ENCODE measurements at places on chromosomes 2 and 18.

DNA sequence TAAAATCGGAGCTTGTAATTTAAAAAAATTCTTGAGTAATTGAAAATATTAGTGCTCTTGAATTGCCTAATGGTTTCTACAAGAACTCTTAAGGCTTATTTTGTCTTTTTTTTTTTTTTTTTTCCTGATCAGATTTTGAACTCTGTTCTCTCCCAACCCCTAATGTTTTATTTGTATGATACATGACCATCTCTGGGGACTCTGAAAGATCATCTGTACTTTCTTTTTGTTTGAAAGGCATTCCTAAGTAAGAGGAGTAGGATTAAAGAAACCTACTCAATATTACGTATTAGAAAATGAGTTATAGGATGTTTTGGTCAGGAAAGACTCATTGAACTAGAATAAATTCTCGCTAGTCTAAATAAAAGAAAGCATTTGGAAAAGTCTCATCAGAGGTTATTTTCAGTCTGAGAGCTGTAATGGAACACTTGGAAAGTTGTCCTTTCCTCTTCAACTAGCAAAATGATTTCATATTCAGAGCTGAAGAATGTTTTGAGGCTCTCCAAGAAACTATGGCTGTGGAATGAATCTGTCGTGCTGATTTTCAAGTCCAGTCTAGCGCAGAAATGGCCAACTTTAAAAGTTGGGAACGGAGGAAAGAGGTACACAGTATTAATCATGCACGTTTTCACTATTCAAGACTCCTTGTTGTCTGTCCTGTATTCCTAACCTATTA lies 182.7 kb downstream of the PRPF40A start:
- no peak for DNase-seq

DNA sequence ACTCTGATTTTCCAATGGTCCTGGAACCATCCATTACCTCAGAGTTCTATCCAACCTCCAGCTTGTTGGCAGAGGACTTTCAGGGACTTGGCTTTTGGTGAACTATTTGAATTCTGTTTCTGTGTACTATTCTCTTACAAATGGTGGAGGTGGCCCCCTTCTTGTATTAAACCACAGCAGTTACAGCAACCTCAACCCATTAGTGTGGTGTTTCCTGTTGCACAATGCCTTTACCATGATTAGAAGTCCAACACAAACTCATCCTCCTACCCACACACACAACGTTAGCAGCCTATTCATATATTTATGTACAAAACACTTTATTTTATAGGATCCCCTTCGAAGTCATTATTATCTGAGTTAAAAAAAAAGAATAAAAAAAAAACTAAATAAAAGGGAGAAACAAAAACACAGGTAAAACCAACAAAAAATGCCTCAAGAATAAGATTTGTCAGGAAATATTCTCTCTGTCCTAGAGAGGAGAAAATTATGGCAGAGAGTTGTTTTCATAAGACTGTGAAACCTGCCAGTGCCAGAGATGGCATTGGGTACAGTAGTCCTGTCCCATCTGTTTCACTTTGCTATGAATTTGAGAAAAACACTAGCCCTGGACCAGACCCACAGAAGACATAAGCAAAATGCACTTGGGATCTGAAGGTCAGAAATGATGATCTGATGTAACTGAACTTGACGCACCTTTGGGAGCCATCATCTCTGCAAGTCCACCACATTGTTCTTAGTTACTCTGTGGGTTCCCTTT lies 1896.0 kb upstream of the PIK3C3 start:
- DNase-seq = no peak

DNA sequence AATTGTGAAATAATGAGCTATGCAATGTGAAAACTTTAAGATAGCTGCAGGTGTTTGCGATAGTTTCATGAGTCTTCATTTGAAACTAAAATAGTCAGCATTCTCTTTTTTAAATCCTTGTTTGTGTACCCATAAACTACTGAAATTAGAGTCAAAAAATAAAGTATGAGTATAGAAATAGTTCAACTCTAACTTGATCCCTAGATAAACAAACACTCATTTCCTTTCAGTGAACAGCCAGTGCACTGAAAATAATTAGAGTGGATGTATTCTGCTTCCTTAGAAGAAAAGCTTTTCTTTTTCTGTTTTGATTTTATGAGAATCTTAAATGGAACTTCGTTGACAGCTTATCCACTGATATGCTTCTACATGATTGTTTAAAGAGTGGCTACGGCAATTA lies 1033.4 kb downstream of the SOCS6 start:
- no peak for DNase-seq

DNA sequence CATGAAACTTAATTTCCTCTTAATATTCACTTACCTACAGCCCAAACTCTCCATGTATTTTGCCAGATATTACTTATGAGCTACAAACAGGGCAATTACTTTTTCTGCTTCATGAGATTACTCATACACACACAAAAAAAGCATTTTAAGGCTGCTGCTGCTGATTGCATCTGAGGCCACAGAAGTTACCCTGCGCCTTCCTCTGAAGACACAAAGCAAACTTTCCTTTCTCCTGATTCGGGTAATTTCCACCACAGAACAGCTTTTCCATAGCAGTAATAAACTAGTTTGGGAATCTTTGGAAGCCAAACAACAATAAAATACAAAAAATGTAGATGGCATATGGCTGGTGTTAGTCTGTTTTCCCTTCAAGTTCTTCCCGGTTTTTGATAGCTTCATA lies 6.2 kb downstream of the TTC32 start:
- no peak for DNase-seq

- no peak for DNase-seq
These were observed 15.3 kb downstream of the STON1 start for GRCh38 chr2:48545244-48545643.

GRCh38 chr2:46257980-46258379 lies 39.2 kb upstream of the EPAS1 start:
- DNase-seq = no peak

- no peak for DNase-seq
These were observed 359.0 kb upstream of the UBE2E3 start for GRCh38 chr2:180621366-180621765.

- no peak for DNase-seq
These were observed 125.3 kb upstream of the ZEB2 start for GRCh38 chr2:144645083-144645778.

DNA sequence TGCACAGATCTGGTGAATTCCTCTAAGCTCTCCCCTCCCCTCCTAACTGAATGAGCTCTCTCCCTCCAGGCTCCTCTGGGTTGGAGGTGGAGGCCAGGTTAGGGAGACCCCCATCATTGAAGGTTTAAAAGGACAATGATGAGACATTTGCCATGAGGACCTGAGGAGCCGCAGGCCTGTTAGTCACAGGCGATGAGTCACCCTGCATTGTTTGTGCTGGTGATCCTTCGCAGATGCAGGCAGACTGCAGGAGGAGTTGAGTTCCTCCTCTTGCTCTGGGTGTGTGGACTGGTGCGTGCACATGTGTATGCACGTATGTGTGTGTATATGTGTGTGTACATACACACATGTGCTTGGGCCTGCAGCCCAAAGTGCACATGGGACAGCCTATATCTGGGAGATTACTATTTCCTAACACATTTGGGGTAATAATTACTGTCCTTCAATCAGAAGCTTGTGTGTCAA lies 42.0 kb downstream of the MCFD2 start:
- no peak for DNase-seq

- DNase-seq = no peak
These were observed 68.2 kb downstream of the LRATD1 start for GRCh38 chr2:14700753-14701152.

Measured in stimulated activated CD8-positive, alpha-beta memory T cell treated with anti-CD3 and anti-CD28 coated beads, Interleukin-7, amount 100 ng/mL, for 1 hour (primary cell).